ENCODE measurements at places on chromosomes 2 and 18. TPM values are rescaled to one million over a fixed set of nuclear protein-coding genes. Genes with fewer than 3 reads are reported as not detected.

- no peak for DNase-seq
These were observed 129.7 kb downstream of the TDRD15 start for GRCh38 chr2:21253311-21254027.

- no peak for DNase-seq
These were observed 605 bp downstream of the WNT6 start for GRCh38 chr2:218859988-218860831.

- DNase-seq = no peak
These were observed 100.6 kb upstream of the ITGA4 start for GRCh38 chr2:181356526-181357130.

GRCh38 chr18:25144820-25145219 lies 207.1 kb downstream of the ZNF521 start:
- peak; percentile 61 for DNase-seq

GRCh38 chr2:21966139-21966538 lies 842.4 kb downstream of the TDRD15 start:
- DNase-seq = no peak

- no peak for DNase-seq
These were observed 11.6 kb downstream of the TRIB2 start for GRCh38 chr2:12728221-12728777.

- DNase-seq = no peak
These were observed 60.2 kb downstream of the RND3 start for GRCh38 chr2:150427298-150427697.

DNA sequence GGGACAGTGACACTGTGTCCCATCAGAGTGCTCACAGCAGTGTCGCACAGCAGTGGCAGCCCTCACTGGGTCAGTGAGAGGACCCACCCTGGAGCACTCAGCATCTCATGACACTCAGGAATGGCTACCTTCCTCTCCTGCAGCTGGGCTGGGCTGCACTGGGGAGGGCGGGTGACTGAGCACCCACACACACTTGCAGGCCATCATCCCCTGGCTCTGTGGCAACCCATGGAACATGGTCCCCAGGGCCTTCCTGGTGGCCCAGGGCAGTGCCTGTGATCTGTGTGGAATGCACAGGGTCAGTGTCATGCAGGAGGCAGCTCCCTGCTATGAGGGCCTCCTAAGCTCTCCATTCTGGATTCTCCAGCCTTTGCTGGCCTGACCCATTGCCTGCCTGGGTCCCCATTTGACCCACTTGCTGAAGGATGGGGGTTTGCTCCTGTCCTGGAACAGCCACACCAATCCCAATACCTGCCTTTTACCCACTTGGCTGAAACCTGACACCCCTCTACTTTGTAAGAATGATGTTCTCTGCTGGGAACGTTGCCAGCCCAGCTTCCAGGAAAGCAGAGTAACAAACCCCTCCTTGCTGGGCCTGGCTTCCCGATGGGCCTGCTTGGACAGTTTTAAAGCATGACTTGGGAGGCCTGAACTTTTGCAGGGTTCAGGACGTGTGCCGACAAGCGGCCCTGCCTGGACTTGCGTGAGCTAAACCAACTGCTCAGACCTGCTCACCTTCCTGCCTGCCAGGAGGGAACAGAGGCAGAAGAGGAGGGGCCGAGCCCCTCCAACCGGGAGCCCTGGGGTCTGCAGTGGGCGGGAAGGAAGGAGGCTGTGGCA lies 13.7 kb downstream of the HS6ST1 start:
- DNase-seq = peak; percentile 73

DNA sequence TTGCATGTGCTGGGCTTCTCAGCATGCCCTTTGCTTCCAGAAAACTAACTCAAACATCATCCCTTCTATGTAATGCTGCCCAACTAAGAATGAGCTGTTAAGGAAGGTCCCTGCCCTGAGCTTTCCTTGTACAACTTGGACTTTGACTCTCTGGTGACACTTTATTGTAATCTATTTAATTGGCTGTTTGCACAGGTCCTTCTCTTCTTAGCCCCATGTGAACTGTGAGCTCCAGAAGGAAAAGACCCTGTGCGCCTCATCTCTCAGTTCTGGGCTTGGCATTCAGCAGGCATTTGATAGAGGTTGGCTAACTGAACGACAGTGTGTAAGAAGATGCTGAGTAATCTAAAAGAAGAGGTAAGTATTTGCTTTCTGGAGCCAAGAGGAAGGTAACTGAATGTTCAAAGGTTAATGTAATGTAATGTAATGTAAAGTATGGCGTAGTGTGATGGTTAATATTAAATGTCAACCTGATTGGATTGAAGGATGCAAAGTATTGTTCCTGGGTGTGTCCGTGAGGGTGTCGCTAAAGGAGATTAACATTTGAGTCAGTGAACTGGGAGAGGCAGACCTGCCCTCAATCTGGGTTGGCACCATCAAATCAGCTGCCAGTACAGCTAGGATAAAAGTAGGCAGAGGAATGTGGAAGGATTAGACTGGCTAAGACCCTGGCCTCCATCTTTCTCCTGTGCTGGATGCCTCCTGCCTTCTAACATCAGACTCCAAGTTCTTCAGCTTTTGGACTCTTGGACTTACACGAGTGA lies 60.8 kb upstream of the CCDC195 start:
- no peak for DNase-seq

GRCh38 chr2:30772021-30772705 lies 35.1 kb downstream of the CAPN13 start:
- DNase-seq = no peak

- no peak for DNase-seq
These were observed 1259.5 kb upstream of the CDH2 start for GRCh38 chr18:29436459-29436858.

- no peak for DNase-seq
These were observed 272.1 kb downstream of the GBX2 start for GRCh38 chr2:235896061-235896460.

GRCh38 chr2:70894765-70895164 lies 40.9 kb upstream of the ATP6V1B1 start:
- DNase-seq = peak; percentile 7

DNA sequence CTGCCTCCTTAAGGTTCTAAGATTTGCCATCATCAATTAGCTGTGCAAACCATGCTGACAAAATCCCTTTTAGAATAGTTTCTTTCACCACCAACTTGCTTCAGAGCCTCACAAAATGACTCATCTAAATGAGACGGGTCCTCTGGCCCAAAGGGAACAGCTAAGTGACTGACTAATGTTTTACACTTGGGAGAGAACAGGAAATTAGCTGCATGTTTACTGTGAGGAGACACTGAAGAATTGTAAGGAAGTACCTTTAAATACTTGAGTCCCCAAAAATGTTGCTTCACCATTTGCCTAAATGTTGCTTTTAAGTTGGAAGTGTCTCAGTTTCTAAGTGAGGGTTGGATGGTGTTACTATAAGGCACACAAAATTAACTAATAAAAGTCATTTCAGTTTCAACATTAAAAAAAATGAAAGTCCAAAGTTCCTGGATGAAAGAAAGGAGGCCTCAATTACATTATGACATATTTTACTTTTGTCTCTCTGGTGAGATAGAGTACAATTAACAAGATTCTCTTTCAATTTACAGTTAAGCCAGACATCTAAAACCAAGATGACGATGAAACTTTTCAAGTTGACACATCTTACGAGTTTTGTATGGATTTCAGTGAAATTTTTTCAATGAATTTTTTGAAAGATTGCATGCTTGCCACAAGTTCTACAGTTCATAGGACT lies 229.1 kb upstream of the FN1 start:
- no peak for DNase-seq

GRCh38 chr2:220569112-220569897 lies 941.9 kb downstream of the SLC4A3 start:
- DNase-seq = peak; percentile 7

GRCh38 chr2:199228887-199229819 lies 228.6 kb downstream of the SATB2 start:
- no peak for DNase-seq

DNA sequence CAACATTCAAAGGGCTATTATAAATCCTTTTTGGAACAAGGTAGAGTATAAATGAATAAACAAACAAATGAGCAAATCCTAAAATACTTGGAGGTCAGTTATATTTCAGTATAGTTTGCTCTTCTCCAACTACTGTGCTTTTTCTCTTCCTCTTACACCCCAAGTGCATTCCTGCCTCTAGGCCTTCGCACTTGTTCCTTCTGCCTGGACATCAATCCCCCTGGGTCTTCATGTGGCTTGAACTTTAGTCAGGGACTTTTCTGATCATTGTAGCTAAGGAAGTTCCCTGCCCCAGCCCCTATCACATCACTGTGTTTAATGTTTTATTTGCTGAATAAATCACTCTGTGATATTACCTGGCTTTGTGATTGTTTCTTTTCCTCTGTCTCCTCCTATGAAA lies 418.2 kb upstream of the HNRNPA3 start:
- DNase-seq = no peak

- DNase-seq = no peak
These were observed 524.4 kb downstream of the BCL11A start for GRCh38 chr2:60028849-60029565.

DNA sequence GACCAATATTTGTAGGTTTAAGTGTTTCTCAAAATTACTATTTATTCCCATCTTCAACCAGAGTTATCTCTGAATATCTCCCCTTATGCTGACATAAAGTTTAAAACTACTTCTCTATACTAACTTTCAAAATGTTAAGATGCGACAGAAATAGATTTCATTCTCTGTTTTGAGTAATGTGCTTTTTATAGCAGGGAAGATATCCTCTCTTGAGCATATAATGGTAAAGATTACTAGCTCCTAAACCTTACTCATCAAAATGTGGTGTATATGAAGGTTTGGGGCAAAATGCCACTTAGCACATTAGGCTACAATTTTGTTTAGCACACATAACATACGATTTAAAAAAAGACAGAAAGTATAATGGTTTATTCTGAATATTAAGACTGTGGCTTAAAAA lies 54.4 kb downstream of the CWC22 start:
- DNase-seq = no peak

DNA sequence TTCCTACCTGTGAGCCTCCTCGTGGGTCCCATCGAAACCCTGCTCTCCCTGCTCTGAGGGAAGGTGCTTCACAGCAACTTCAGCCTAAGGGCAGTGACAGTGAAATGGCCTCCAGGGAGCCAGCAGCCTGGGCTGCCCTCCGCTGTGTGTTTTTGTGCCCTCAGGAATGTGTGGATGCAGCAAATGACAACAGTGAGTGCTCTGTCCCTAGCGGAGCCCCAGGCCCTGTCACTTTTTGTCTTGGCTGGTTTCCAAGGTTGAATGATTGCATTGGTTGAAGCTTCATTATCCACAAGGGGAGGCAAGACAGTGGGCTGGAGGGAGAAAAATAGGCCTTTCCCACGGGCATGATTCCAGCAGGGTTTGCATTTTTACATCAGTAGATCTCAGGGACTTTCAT lies 42.9 kb downstream of the STON1 start:
- peak; percentile 28 for DNase-seq

DNA sequence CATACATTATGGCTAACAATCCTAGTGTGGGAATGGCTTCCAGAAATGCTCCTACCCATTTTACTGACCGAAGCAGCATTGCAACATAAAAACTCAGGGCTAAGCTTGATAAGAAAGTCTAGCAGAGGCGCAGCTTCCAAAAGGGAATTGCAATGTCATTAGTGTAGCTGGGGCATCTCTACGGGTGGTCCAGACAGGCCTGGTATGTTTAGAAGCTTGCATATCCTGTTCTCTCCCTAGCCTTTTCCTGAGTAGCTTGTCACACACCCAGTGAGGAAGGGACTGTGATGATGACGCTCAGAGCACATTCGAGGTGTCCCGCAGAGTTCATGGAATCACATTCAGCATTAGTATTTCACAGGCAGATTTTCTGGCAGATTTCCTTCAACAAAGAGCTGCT lies 38.0 kb upstream of the COL5A2 start:
- DNase-seq = no peak

- no peak for DNase-seq
These were observed 58.6 kb upstream of the VRK2 start for GRCh38 chr2:57987835-57988573.

- DNase-seq = no peak
These were observed 313.8 kb upstream of the HS6ST1 start for GRCh38 chr2:128632501-128632800.

DNA sequence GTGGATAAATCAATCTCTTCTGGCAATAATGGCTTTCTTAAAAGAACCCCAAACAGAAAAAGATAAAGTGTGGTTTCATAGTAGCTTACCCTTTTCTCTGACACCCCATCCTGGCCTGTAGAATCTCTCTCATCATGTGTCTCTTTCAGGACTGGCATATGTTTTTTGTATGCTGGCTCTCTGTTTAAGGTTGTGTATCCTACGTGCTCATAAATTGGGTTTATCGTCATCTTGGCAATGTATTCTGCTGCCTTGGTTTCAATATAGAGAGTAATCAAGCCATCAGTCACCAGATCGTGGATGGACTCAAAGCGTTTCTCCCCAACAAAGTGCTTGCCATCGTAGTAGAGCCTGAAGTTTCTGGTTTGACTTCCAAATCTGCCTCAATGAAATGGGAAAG lies 113.5 kb upstream of the CHRNA1 start:
- DNase-seq = no peak

GRCh38 chr18:13446024-13446423 lies 227.5 kb downstream of the LDLRAD4 start:
- DNase-seq = no peak

DNA sequence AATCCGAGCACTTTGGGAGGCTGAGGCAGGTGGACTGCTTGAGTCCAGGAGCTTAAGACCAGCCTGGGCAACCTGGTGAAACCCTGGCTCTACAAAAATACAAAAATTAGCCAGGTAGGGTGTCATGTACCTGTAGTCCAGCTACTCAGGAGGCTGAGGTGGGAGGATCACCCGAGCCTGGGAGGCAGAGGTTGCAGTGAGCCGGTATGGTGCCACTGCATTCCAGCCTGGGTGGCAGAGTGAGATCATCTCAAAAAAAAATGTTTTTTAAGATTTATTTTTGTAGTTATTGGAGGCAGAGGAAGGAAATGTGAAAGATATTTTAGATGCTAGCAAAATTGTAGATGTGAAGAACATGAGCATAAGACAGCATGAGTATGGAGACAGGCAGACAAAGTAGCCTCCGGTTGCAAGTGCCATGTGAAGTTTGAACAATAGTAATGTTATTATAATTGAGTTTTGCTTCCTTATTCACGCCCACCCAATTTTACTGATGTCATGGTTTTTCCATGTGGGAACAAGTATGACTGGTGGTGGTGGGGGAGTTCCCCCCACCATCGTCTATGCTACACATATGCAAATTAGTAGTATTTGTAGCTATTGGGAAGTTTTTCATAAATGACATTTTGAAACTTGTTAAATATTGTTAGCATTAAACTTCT lies 18.0 kb downstream of the REL start:
- DNase-seq = no peak

- no peak for DNase-seq
These were observed 444 bp upstream of the MMADHC start for GRCh38 chr2:149587950-149588487.

DNA sequence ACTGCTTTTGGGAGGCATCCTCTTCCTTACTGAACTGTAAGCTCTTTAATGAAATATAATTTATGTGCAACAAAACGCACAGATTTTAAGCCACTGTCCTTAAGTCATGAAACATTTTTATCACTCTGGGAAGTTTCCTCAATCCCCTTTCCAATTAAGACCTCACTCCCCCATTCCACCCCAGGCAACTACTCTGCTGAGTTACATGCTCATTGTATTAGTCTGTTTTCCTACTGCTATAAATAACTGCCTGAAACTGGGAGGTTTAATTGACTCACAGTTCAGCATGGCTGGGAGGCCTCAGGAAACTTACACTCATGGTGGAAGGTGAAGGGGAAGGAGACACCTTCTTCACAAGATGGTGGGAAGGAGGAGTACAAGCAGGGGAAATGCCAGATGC lies 46.5 kb upstream of the KCNE4 start:
- no peak for DNase-seq

CXCR1 gene
- 0.37 TPM for total RNA-seq

DSC2 gene
- 0.58 TPM for total RNA-seq

LMAN2L gene
- total RNA-seq = 1.4 TPM

ADD2 gene
- total RNA-seq = 0.87 TPM

SLC9A4 gene
- 143 TPM for total RNA-seq

INPP5D gene
- total RNA-seq = 11.2 TPM

MEP1B gene
- total RNA-seq = not detected

CTAGE1 gene
- total RNA-seq = not detected

PTH2R gene
- 0.55 TPM for total RNA-seq

Measured in stomach (tissue), 19 donors.